Activated T-helper 9 cell treated with anti-CD3 and anti-CD28 coated beads, Interleukin-2, amount 50 U/mL, for 16 hours (primary cell): ENCODE measurements at places on chromosomes 1 and 21.

DNA sequence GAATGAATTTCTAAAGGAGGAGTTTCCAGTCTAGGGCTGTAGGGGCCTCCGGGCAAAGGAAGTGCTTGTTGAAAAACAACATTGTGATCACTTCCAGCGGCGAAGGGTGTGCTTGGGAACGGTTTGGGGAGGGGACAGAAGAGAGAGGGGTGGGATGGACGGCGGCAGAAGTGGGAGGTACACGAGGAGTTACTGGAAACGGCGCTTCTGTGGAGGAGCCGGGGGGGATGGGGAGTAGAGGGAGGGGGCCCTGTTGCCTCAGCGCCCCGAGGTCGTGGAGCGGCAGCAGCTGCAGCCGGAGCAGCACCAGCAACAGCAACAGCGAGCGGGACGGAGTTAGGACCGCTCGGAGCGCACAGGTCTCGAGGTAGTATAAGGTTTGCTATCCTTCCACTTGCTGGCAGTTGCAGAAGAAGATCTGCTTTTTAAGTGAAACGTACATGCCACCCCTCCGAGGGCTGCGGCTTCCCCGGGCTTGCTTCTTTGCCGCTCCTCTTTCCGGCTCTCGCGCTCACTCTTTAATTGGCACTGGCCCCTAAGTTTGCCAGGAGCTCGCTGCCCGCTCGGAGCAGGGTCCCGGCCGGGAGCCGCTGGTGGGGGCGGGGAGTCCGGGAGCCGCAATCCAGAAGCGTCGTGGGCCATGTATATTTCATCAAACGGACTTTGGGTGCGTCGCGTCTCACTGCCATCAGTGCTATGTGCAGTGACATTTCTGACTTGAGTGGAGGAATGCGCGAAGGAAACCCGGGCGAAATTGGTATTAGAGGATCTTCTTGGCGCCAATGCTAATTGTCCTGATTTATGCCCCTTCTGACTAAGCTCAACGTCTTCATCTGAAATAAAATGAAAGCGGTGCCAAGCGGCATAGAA is 771 bp upstream of the NTNG1 start:
- peak; percentile 0 for DNase-seq

- no peak for DNase-seq
Observed at GRCh38 chr1:182303778-182304177, 87.8 kb downstream of the GLUL start.

DNA sequence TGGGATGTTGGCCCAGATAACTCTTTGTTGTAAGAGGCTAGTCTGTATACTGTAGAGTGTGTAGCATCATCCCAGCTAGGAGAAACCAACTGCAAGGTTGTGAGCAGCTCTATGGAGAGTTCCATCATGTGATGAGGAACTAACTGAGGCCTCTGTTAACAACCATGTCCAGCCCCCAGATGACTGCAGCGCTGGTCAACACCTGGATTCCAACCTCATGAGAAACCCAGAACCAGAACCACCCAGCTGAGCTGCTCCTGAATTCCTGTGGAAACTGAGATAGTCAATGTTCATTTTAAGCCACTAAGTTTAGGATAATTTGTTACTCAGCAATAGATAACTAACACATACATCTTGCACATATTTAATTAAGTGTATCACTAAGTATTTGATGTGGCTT is 41.6 kb upstream of the SLC2A1 start:
- DNase-seq = no peak

GRCh38 chr1:170267317-170267716 is 121.6 kb downstream of the NTMT2 start:
- DNase-seq = no peak

DNA sequence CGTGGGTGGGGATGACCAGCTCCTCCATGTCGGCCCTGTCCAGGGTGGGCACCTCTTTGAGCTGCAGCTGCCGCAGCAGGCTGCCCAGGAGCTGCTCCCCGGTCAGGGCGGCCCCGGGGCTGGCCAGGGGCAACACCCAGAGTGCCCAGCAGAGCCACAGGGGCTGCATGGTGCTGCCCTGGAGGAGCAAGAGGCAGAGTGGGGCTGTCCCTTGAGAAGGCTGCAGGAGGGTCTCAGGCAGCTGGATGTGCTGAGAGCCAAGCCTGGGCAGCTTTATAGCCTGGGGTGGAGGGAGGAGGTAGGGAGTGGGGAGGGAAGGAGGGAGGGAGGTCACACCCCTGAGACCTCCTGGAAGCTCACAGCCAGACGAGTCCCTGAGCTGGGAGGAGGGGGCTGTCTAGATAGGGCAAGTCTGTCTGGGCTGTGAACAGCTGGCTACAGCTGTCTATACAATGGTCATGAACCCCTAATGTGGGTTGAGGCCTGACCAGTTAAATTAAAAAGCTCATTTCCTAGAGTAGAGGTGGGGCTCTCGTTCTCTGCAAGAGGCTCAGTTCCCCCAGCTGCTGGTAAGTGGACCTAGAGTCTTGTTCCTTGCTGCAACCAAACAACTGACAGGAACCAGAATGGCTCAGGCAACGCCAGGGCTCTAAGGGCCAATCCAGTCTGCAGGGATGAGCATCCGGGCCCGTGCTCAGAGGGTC is at the start of gene LEFTY1:
LEFTY1 (minus strand) TSS at position 249 of the 704 bp plus-strand sequence; CDS start at position 169, 80 bp downstream.
- no peak for DNase-seq

DNA sequence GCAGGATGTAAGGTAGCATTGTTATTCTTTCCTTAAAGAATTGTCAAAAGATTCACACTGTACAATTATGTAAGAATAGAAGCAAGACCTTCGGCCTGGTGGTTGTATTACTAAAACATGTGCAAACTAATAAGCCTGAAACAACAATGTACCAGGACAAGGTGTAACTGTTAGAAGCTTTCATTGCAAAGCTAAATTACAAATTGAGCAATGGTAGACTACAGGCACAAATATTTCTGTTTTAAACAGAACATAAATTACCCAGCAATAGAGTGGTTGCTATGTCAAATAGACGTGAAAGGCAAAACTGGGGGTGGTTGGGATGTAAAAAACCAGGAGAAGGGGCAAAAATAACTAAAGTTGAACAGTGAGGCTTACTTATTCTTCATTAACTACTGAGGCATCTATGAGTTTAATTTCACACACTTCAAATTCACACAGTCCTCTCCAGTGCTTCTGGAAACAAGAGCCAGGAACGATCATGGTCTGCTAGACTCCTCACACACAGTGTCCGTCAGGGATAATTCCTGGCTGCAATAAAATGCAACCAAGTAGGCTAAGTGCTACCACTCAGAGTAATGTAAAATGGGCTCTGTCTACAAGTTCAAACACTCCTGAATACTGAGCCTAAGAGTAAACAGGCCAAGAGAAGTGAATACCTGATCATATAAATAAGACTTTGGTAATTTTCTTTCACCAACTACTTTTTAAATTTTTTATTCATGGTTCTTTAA is 39.3 kb upstream of the C1orf198 start:
- DNase-seq = no peak

DNA sequence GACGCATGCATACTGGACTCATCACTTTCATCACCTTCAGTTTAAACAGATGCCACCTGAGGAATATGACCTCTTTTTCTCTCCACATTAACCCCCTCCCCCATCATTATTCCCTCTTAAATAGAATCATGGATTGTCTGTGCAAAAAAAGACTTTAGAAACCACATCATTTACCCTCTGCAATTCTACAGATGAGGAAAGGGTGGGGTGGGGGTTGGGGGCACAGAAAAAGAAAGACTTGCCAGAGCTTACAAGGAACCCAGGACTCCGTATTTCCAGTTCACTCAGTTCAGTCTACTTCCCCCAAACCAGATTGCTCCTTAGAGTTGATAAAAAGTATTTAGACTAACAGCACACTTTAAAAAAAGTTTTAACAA is 26.2 kb upstream of the NFIA start:
- no peak for DNase-seq
